Activated CD4-positive, CD25-positive, alpha-beta regulatory T cell treated with anti-CD3 and anti-CD28 coated beads, Interleukin-2, amount 50 U/mL, for 72 hours (primary cell): ENCODE measurements at places on chromosomes 12 and 14.

GRCh38 chr12:91505006-91505405, 322.4 kb upstream of the DCN start:
- DNase-seq = no peak

- no peak for DNase-seq
Observed at GRCh38 chr12:119410396-119410795, 75.9 kb downstream of the CCDC60 start.

DNA sequence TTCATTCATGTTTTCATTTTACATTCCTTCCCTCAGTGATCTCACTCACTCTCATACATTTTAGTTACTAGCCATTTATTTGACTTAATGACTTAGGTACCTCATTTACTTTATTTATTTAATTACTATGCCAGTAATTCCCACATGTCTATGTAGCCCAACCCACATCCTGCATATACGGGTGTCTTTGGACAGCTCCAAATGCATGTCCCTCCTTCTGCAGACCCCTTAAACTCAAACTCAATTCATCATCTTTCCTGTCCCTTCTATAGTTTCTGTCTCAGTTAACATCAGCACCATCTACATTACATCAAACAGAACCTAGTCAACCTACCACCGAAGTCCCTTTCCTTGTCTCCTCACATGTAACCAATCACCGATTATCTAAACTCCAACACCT, 2.8 kb downstream of the CLEC1A start:
- no peak for DNase-seq

GRCh38 chr12:52915637-52916036, 10.8 kb upstream of the KRT8 start:
- DNase-seq = no peak

- DNase-seq = no peak
Observed at GRCh38 chr14:55951341-55952206, 166.6 kb upstream of the PELI2 start.

DNA sequence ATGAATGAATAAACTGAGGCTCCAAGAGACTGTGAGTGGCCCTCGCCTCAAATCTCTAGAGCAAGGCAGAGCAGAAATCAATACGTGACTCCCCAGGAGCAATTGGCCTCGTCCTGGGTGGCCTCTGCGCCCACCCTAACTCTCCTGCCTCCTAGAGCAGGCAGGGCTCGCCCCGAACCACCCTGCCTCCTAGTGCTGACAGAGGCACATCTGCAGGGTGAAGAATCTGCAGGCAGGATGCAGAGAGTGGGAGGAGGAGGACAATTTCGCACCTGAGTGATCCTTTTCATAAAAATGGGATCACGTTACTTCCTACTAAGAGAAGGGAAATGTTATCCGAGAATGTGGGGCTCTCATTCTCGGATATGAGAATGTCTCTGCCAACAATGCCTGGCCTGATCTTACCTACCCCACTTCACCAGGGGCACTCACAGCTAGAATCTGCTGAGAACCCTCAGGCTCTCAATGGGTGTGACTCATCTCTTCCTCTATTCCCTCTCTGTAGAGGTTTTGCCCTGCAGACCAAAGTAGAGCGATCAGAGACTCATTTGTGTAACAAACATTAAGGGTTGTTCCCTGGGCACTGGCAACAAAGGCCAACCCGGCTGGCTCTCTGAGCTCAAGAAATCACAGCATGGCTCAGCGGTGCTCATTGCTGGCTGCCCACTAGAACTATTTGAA, 61.7 kb upstream of the BCL2L14 start:
- DNase-seq = no peak

DNA sequence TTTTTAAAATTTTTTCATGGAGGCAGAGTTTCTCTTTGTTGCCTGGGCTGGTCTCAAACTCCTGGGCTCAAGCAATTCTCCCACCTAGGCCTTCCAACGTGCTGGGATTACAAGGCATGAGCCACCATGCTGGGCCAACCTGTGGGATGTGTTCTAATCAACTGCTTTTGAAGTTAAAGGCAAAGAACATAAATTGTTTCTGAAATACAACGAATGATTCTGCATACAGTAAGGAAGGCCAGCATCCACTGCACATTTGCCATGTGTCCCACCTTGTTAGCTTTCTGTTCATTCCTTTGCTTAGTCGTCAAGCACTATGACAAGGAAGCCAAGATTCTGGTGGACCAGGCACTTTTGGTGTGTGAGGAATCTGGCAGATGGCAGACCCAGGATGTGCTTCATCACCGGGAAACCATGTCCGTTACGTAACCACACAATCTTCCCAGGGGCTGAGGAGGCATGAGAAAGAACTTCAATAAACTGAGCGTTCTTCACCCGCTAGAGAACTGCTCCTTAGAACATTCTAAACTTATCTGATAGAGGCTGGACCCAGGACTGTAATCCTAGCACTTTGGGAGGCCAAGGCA, 24.5 kb downstream of the MOK start:
- no peak for DNase-seq

GRCh38 chr14:61033054-61033453, 52.0 kb downstream of the SLC38A6 start:
- DNase-seq = no peak

- no peak for DNase-seq
Observed at GRCh38 chr12:2244013-2244861, 191.4 kb downstream of the CACNA1C start.

DNA sequence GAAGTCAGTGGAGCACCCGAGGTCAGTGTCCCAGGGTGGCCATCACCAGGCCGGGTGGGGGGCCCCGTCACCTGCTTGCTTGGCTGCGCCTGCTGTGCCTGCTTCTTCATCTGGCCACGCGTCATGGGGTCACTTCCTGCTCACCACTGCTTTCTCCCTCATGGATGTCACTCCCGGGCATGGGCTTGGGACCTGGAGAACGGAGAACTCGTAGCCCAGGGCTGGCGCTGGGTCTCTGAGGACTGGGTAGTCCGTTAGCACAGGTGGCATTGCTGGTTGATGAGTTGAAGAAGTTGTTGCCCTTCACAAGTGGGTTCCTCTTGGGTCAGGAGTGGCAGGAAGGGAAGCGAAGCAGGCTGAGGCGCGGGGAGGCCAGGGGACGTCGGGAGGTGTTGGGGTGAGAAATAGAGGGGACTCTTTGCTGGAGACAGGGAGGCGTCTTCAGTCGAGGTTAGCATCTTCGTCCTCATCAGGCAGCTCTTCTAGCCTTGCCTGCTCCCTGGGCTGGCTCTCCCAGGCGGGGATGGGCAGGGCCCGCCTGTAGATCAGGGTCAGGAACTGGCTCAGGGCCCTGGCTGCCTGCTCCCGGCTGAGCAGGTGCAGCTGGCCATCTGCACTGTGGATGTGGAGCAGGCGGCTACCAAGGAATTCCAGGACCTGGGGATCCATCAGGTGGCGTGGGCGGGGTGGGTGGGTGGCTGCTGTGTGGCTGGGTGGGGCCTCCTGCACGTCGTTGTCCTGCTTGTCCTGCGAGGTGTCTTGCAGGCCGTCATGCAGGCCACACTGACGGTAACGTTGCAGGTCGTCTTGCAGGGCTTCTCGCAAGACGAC, 23.0 kb downstream of the RTL1 start:
- DNase-seq = no peak

DNA sequence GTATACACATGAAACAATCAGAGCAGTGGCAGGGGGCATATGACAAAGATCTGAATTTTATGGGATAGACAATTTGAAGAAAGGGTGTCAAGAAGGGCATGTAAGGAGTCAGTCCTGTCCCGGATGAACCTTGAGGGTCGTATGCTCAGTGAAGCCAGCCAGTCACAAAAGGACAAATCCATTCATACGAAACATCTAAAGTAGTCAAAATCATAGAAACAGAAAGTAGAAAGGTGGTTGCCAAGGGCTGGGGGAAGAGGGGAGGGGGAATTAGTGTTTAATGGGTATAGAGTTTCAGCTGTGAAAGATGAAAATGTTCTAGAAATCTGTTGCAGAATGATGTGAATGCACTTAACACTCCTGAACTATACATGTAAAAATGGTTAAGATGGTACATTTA, 157.5 kb downstream of the TGFB3 start:
- DNase-seq = no peak

GRCh38 chr14:89401241-89401640, 15.8 kb downstream of the FOXN3 start:
- DNase-seq = no peak

DNA sequence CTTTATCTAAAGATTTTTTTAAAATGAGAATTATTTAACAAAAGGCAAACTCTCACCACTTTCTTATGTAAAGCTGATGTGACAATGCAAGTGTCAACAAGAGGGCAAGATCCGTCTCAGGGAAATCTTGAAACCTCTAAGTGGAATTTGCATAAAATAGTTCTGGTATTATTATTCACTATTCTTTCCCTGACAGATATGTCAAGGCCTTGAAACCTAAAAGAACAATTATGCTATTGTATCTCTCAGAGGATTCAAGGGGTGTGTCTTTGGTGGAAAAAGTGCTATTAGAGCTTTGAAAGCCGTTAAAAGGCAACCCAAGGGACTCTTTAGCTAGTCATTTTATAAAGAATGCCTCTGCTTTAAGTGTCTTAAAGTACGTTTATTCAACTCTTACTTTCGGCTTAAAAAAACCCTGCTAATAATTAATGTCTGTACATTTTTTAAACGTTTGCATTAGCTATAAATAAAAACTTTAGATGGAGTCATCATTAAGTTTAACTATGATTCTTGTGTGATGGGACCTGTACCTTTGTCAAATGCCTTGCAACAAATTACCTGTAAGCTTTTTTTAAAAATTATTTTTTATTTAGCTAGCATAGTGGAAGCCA, 585.5 kb downstream of the VRK1 start:
- DNase-seq = no peak

DNA sequence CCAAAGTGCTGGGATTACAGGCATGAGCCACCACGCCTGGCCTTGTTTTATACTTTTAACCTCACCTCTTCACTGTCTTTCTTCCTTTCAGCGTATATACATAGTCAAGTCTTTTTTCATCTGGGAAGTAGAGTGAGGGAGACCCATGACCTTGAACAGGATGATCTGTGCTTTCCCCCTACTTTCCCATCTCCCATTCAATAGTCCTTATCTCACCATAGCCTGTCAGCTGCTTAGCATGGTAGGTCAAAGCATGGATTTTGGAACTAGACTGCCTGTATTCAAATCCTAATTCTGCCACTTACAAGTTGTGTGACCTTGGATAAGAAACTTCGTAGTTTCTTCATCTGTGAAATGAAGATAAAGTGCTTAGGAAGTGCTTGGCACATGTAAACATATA, 96.4 kb upstream of the MON2 start:
- DNase-seq = no peak

GRCh38 chr14:73816393-73816816, 35.2 kb upstream of the PTGR2 start:
- no peak for DNase-seq

DNA sequence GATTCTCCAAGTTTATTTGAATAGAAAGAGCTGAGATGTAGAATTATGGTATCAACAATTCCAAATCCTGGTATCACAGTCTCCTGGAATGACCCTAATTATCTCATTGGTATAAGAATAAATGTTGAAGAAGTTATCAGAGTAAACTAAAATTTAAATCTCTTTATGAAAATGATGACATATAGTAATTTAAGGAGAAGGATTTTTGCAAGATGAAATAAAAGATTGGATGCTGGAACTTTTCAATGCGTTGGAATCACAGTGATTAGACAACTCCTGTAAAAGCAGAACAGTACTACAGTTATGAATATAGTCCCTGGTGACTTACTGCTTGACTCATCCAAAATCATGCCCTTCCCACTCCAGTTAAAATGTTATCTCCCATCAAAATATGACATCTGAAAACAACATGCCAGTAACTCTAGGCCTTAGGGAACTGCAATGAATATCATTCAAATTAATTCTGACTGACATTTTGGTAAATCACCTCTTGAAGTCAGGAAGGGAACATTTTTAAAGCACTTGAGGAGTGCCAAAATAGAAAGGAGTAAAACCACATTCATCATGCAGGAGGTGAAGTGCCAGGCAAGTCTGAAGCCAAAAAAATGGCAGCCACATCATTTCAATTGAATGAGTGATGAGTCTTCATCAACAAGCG, 197.8 kb upstream of the PRKD1 start:
- DNase-seq = no peak

GRCh38 chr12:28973491-28973890, 175.6 kb upstream of the FAR2 start:
- DNase-seq = no peak

DNA sequence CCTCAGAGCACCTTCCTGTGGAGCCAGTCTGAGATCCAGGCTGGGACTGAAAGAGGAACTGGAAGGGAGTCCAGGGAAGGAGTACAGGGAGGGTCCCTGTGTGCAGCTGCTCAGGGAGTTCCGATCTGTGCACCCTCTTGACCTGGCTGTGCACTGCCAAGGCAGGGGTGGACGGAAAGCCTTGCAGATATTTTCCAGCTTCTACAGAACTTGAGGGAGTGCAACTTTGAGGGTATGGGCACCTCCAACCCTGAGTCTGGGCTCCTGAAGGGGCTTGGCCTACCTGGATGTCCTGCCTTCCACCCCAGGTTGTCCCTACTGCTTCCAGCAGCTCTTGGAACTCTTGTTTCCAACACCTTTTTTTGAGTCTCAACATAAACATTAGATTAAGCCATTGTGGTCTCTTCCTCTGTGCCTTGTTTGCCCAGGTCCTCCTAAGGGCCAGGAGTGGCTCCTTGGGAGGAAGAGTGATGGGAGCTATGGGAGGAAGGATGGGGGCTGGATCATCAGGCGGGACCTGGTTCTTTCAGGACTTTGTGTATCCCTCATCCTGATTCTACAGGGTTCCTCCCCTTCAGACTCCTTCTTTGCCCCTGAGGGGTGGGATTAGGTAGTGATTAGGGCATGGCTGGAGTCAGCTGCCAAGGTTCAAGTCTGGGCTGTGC, 3.5 kb downstream of the KRT7 start:
- no peak for DNase-seq

DNA sequence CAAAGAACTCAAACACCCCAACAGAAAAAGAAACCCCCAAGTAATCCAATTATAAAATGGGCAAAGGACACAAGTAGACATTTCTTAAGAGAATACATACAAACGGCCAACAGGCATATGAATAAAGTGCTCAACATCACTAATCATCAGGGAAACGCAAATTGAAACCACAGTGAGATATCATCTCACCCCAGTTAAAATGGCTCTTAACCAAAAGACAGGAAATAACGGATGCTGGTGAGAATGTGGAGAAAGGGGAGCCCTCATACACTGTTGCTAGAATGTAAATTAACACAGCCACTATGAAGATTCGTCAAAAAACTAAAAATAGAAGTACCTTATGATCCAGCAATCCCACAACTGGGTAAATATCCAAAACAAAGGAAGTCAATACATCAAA, 52.4 kb downstream of the CLMN start:
- no peak for DNase-seq
